Regular cardiac myocyte (primary cell): ENCODE measurements at places on chromosomes 1 and 21. TPM values are rescaled to one million over a fixed set of nuclear protein-coding genes. Genes with fewer than 3 reads are reported as not detected.

The ODF2L gene
- total RNA-seq = 18.6 and 31.9 TPM in 2 replicates

The BRDT gene
- total RNA-seq = not detected in 2 replicates

The NUF2 gene
- total RNA-seq = 2.3 and 32.4 TPM in 2 replicates

The MTARC2 gene
- 4.8 and 6.2 TPM in 2 replicates for total RNA-seq

The L1TD1 gene
- not detected in 2 replicates for total RNA-seq
